ENCODE measurements at places on chromosomes 2 and 18.
A peak's percentile ranks its signal among the peaks of the same experiment; 100 is the strongest.

- DNase-seq = no peak
Measured at GRCh38 chr2:153667475-153667874, 188.9 kb upstream of the RPRM start.

GRCh38 chr2:233964581-233964980, 47.4 kb downstream of the TRPM8 start:
- DNase-seq = no peak

- DNase-seq = no peak
Measured at GRCh38 chr2:196601430-196602306, 37.8 kb upstream of the CCDC150 start.

DNA sequence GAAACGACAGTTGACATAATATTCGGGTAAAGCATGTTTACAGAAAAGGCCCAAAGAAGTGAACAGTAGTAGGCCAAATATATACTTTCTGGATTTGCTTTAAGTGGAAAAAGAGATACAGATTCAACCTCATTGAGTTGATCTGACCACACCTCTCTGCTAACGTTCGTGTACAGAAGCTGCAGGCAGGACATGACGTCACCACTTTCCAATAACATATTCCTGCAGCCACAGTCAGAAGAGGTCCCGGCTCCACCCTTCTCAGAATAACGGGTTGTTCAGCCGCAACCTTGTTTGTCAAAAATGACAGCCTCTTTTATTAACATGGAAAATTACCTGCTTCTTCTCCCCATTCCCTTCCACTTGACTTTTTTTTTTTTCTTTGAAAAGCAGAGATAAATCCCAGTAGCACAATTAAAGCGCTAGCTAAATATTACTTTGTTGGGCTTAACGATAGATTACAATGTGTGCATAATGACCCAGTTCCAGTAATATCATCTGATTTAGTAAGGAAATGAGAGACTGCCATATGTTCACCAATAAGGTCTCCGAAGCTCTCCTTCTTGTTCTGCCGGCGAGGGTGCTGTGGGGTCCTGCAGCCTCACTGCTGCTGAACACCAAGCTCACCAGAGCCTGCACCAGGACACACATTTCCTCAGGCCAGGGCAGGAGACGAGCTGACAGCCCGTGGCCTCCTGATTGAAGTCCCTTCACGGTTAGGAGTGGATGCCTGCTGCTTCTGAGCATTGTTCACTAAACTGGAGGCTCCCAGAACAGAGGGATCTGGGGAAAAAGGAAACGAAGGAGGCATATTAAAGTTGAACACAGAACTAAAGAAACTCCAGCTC, 451.0 kb upstream of the SALL3 start:
- no peak for DNase-seq

DNA sequence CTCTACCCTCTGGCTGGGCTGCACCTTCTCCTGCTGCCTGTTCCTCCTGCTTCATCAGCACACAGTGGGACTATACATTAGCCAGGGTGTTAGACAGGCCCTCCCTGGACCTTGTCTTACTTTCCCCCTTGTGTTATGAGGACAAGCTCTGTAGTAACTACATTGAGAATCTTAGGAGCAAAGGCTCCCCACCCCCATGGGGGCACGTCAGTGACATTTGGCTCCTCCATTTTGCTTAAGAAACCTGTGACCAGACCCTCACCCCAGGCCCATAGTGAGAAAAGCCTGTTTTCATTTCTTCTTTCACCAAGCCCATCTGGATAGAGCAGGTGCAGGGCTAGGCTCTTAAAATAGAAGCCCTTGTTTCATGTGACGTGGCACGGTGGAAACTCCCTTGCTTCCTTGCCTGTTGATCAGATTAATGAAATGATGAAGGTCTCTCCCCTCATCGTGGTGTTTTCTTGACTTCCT, 146.7 kb downstream of the RPIA start:
- no peak for DNase-seq

- DNase-seq = no peak
Measured at GRCh38 chr2:140108706-140109475, 1328.7 kb upstream of the NXPH2 start.

DNA sequence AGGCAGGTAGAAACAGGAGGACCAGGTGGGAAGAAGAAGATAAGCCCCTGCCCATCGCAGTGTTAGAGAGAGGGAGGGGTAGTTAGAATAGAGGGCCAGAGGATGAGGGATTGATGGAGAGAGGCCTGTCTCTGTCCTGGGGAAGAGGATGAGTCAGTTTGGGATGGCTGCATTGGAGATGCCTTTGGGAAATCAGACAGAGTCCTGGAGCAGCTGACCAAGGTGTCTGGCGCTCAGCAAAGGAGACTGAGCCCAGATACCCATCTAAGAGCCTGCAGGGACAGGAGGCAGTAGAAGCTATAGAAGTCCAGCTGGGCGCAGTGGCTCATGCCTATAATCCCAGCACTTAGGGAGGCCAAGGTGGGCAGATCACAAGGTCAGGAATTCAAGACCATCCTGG, 177.8 kb upstream of the HAAO start:
- DNase-seq = no peak

- DNase-seq = no peak
Measured at GRCh38 chr2:71659868-71660518, 206.6 kb downstream of the DYSF start.

- no peak for DNase-seq
Measured at GRCh38 chr2:68426848-68427579, 40.1 kb downstream of the FBXO48 start.

- DNase-seq = no peak
Measured at GRCh38 chr18:6294148-6294784, 120.4 kb downstream of the L3MBTL4 start.

DNA sequence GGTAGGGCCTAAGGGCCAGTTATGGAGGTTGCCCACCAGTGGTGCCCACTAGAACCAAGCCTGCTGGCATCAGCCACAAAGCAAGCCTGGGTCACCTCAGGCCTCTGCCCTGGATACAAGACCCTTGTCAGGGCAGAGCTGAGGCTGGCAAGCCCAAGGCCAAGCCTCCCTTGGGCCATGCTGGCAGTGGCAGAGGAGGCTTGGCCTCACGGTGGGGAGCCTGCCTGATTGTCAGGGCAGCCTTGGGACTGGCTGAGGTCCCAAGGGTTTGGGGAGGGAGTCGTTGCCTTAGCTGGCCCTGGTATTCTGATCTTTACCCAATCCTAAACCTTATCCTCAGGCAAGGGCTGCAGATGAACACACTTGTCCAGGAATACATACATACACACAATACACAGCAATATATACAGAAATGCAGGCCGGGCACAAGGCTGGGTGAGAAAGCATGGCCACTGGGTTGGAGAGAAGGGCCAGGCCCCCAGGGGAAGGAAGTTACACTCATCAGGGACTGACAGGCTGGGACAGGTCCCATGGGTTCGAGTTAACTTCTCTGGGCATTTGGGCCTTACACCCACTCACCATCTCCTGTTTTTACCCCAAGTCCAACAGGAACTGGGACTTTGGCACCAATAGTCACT, 21.0 kb downstream of the CCT7 start:
- DNase-seq = no peak

DNA sequence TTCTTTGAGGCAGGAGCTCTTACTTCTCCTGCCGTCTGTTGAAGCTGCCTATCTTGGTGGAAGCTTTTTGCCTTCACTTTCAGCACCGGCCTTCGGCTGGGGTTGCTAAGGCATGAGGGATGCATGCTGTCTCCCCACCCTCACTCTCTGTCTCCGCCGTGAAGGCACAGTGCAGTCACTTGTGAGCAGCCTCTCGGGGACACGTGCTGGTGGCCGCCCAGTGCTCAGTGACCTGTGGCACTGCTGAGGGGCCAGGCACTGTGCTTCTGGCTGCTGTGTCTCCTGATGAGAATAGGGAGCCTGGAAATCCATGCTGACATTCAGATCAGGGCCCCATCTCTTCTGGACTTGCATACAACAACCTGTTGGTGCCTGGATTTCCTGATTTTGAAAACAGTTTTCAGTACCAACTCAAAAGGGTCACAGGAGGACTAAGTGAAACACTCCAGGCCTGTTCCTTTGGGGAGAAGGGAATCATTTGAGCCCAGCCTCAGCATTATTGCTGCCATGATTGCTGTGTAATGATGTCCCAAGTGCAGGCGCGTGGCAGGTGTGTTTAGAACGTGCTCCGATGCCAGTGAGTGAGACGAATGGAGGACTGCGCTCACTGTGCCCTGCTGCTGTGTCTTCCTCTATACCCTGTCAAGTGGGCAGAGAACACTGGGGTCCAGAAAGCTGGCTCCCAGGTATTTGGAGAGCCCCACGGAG, 218.1 kb downstream of the SEPTIN10 start:
- no peak for DNase-seq

DNA sequence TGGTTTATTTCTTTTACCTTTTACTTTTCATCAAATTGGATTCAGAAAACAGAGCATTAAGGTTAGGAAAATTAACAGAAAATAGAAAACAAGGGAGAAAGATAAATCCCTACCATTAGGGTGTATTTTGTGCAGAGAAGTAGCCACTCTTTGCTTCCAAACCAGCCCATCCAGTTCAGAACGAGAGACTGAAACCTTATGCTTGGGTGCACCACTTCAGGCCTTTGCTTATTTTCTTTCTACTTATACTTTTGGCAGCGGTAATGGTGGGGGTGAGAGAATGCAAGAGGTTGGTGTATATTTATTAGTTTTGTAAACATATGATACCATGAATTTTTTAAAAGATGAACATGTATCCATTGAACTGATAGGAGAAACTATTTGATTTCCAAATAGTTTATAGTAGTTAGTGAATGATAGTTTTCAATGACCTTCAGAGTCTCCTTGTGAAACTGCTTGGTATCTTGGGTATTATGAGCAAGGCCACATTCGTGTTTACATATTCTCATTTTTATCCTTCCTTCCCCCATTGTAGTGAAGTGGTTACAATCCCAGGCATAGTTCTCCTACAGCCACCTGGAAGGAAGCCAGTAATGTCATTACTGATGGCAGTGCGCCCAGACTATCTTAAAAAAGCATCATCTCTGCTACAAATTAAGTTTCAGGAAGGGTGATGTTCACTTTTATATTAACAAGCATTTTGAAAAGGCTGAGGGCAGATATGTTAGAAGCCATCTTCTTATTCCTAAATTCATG, 60.8 kb downstream of the MFSD6 start:
- DNase-seq = peak; percentile 89

DNA sequence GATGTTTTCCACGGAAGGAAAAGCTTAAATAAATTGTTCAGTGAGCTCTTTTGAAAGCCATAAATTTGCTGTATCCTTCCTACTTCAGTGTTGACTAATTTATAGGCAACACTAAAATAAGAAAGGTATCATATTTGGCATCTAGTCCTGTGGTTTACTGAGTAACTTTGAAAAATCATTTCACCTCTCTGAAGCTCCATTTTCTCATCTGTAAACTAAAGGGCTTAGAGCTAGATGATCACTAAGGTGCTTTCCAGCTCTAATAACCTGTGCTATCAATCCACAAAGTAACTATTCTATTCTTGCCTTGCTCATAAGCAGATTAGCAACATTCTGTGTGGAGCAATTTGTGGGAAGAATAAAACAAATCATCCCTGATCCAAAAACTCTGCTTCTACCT, 3.6 kb upstream of the MYOM1 start:
- no peak for DNase-seq

GRCh38 chr18:23207191-23207955, 72.1 kb downstream of the CABLES1 start:
- no peak for DNase-seq

DNA sequence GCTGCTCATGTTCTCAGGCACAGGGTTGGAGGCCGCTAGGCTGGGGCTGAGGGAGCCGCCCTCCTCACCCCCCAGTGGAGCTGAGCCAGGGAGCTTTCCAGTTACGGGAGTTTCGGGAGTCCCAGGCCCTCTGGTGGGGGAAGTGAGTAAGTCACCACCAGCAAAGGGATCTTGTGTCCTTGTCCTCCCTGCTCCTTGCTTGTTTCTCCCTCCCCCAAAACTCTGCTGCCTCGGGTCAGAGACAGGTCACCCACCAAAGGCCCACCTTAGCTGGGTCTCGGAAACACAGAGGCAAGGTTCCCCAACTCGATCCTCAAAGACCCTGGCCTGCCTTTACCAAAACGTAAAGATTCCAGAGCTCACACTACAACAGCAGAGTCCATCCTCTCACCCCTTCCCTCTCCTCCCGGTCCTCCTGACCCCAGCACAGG, 60.5 kb upstream of the POMC start:
- DNase-seq = peak; percentile 69

DNA sequence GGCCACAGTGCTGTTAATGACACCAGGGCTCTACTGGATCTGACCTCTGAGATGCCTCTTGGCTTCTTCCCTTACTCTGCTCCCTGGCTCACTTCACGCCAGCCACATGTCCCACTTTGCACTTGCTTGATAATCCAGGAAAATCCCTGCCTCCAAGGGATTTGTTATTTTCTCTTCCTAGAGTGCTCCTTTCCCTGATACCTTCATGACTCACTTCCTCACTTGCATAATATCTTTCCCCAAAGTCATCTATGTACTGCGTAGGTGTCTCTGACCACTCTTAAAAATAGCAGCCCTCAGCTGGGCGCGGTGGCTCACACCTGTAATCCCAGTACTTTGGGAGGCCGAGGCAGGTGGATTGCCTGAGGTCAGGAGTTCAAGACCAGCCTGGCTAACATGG, 572.3 kb downstream of the PLCL1 start:
- DNase-seq = no peak

DNA sequence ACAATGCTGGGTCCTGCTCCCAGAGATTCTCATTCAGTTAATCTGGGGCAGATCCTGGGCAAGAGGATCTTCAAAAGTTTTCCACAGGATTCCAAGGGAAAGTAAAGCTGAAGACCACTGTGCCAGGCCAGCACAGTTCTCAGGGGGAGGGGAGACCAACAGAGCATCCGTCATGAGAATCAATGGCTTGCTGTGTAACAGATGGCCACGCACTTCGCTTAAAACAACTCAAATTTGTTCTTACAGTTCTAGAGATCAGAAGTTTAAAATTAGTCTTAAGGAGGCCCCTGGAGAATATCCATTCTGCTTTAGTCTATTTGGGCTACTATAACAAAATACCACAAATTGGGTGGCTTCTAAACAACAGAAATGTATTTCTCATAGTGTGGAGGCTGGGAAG, 17.4 kb upstream of the SEH1L start:
- DNase-seq = no peak

DNA sequence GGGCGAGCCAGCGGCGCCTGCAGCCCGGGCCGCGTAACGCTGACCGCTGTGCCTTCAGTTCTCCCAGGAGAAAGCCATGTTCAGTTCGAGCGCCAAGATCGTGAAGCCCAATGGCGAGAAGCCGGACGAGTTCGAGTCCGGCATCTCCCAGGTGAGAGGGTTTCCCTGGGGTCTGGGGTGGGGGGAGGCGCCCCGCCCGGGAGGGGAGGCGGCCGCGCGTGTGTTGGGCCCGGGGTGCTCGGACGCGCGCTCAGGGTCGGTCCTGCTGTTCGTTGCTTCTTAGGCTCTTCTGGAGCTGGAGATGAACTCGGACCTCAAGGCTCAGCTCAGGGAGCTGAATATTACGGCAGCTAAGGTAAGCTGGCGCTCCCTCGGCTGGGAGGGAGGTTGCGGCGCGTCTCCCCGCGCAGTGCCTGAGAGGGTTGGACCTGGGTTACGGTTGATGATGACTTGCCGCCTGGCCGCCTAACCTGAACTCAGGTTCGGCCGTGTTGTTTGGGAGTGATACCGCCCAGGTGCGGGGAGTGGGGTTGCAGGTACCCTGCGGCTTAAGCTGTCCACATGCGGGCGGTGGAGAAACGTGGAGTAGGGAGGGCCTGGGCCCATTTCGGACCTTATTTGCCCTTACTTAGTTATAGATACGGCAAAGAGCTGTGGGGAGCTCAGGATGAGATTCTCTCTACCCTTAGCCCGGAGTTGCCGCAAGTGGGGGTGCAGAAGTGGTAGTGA, 638 bp downstream of the RPS7 start:
- peak; percentile 29 for DNase-seq
